Cerebellar cortex (tissue), 1 donor: ENCODE measurements at places on chromosomes 6 and 20.

DNA sequence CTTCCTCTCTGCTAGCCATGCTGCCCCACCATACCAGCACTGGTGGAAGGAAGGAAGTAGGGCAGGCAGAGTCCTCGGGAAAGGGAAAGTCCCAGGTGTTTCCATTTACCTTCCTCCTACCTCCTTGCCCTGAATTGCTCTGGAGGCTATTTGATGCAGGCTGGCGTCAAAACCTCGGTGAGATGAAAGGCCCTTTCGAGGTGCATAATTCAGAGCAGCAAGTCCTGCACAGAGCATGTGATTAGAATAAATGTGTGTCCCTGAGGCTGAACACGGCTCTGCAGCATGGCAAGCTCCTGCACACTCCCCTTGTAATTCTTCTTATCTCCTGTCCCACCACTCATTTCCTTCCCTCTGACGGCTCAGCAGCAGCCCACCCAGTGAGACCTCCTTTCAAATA lies 98.7 kb upstream of the LRFN2 start:
- no peak for DNase-seq

- no peak for DNase-seq
Measured at GRCh38 chr20:57688864-57689263, 21.0 kb downstream of the PMEPA1 start.

DNA sequence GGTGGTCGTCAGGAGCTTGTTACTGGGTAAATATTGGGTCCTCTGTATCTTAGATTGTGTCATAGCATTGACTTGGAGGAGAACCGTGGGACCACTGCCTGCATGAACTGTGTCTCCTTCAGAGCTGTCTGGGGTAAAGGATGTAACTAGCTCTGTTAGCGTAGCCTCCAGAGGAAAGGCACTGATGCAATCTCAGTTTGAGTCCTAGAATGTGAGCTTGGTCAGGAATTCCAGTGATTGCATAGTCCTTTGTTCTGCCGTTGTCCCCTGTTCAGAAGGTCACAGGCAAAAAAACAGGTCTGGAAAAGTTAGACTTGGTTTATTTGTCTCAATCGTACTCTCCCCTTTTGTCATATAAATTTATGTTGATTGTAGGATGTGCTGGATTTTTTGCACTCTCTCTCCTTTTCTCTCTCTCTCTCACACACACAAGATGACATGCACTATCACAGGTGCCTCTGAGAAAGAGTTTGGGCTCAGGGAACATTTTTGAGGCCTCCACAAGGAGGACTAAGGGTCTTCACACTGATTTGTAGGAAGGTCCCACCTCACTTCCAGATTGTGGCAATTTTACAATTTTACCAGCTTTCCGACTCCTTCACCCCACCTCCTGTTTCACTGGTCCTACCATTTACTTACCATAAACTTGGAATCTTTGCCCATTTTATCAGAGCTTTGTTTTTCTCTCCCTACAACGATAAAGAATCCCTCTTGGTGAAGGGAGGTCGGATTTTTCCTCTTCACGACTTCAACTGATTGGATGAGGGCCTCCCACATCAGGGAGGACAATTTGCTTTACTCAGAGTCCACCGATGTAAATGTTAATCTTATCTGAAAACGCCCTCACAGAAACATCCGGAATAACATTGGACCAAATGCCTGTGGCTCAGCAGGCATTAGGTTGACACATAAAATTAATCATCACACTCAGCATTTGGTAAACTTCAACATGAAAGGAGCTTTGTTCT lies 7.0 kb upstream of the DACT2 start:
- DNase-seq = no peak

GRCh38 chr6:92050216-92050615 lies 1369.1 kb downstream of the EPHA7 start:
- no peak for DNase-seq

DNA sequence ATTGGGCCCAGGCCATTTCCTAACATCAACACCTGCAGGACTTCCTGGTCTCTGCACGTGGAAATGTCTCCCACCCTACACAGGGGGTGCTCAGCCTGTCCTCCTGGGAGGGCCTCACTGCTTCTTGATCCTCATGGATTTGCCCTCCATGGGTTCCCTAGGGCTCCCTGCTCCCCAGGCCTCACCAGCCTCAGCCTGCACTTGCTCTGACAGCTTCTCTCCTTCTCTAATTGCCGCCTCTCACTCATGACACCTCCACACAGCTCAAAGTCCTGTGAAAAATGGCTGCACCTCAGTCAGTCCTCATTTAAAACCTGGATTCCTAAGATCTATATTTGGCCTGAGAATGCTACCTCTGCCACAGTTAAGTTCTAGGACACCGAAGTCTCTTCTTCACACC lies 130.6 kb downstream of the PXDC1 start:
- DNase-seq = no peak

DNA sequence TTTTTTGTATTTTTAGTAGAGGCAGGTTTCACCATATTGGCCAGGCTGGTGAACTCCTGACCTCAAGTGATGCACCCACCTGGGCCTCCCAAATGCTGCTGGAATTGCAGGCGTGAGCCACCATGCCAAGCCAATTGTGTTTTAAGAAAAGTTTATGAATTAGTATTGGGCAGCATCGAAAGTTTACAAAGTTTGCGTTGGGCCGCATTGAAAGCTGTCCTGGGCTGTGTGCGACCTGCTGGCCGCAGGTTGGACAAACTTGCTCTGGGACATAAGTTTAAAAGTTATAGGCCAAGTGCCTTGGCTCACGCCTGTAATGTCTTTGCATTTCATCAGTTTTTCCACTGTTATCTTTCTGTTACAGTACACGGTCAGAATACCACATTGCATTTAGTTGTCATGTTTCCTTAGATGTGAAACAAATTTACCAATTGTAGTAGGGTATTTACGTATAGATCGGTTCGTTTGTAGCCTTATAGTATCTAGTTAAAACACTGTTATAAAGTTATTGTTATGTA lies 39.5 kb downstream of the ASXL1 start:
- no peak for DNase-seq

- DNase-seq = no peak
Measured at GRCh38 chr6:40419377-40419776, 167.8 kb downstream of the LRFN2 start.

GRCh38 chr20:49594143-49594930 lies 26.4 kb upstream of the PTGIS start:
- DNase-seq = no peak

DNA sequence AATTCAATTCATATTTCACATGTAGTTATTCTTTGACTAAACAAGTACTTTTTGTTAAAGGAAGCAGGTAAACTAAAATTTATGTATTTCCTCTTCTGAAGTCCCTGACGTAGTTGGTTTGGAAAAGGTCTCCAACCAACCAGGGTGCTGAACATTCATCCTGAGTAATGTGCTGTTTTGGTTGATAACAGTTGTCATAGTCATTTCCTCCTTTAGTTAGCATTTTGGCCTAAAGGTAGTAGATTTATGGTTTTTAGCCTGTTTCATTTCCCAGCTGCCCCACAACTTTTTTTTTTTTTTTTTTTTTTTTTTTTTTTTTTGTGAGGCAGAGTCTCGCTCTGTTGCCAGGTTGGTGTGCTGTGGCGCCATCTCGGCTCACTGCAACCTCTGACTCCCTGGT lies 382.8 kb upstream of the FLRT3 start:
- no peak for DNase-seq
